ENCODE measurements at places on chromosomes 3 and 15.
A peak's percentile ranks its signal among the peaks of the same experiment; 100 is the strongest.

GRCh38 chr3:158819282-158819681 lies 17.4 kb downstream of the MFSD1 start:
- no peak for DNase-seq

DNA sequence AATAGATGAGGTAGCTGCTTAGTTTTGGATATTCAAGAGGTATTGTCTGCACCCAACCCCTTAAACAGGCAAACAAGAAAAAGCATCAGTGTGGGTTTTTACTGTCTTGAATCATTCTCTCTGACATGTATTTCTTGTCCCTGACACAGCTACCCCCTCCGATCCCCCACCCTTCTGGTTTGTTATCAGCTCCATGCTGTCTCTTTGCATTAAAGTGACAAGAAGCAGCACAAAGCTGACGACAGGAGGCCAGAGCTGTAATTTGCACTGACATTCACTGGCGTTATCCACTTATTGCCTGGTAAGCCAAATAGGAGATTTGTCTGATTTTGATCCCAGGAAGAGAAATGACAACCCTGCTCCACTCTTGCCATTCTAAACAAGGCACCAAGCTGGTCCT lies 83.3 kb upstream of the SNRK start:
- no peak for DNase-seq

GRCh38 chr3:10729439-10729838 lies 86.6 kb upstream of the SLC6A11 start:
- DNase-seq, result no peak

GRCh38 chr3:134618478-134619300 lies 32.1 kb downstream of the KY start:
- DNase-seq, result no peak

DNA sequence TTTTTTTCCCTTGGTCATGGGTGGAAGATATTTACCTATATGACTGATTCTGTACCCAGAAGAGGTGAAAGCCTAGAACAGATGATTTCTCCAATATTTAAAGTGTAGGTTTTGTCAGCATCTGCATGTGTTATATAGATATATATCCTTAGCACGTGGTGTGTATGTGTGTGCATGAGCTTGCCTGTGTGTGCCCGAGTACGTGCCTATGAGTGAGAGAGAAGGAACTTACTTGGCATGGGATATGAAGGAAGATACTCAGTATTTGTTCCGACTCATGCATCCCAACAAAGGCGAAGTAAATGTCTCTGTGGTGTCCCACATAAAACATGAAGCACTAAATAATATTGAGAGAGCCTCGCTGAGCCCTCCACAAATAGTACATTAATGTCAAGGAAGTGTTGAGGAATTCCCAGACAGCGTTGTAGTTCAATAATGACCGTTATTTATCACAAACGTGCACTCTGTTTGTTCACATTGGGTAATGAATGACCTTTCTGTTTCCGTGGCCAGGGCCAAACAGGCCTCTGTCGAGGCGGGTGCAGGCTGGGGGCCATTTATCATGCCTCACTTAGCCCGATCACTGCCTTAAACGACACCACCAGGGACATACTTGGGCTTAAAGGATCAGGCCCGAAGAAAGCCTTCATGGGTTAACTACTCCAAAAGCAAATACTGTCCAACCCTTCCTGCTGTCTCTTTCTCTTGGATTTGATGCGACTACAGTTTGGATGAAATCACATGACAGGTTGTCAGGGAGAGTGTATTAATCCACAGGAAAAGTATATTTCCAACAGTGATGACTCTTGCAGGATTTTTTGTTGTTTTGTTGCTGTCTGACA lies 267.7 kb downstream of the PTPRG start:
- DNase-seq, result no peak

GRCh38 chr15:32636410-32636809 lies 5.1 kb upstream of the SCG5 start:
- DNase-seq, result no peak

DNA sequence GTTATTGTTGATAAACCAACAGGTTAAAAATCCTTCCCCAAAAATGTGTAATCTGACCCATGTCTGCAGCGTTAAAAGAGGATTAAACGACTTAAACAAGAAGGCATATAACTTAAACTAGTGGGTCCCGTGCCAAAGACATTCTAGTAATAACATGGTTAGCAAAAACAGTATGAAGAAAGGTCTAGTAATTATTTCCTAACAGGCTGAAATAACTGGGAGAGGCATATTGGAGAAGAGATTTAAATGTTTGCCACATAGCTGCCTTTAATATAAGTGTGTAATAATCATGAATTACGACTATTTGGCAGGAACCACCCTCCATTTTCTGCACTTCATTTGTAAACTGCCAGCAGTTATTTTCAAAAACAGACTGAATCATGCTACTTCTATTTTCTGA lies 67.7 kb upstream of the CSPG5 start:
- DNase-seq, result no peak

DNA sequence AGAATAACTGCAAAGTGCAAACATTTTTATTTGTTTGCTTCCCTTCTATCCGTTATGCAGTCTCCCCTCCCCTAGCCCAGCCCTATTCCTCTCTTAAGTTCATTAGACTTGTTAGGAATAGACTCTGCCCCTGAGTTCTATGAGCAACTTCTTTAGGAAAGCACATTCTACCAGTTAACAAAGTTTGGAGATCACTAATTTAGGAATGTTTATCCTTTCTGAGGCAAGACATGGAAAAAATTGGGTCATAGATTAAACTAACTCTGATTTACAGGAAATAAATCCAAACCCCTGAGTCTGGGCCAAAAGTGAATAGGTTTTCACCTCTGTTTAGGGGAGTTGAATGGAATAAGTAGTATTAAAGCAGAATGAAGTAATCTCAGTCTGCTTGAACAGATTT lies 34.4 kb downstream of the C3orf80 start:
- no peak for DNase-seq

DNA sequence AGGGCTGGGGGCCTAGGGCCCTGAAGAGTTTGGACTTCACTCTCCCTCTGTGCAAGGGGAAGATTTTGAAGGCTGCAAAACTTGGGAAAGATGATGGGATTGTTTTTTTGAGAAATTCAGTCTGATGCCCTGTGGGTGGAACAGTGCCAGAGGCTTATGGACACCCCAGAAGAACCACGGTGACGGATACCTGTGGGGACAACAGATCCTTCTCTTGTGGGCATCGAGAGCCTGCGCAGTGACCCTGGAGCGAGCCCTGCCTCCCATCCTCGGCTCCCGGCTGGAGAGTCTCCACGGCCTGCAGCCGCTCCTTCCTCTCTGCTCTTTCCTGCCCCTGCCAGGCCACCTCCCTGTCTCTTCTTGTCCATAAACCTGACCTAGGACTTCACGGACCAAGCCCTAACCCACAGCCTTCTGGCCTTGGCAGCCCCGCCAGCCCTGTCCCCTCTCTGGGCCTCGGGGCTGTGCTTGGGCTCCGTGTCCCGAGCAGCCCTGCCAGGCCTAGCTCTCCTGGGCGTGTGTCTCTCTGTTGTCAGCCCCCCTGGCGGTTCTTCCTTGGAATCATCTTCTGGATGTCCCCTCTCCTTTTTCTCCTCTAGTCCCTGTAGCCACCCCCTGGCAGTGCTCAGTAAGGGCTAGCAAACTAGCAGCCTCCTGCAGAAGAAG lies 98.4 kb downstream of the VGLL4 start:
- DNase-seq, result no peak

- no peak for DNase-seq
These were observed 384.0 kb upstream of the TPM1 start for GRCh38 chr15:62658498-62658897.

DNA sequence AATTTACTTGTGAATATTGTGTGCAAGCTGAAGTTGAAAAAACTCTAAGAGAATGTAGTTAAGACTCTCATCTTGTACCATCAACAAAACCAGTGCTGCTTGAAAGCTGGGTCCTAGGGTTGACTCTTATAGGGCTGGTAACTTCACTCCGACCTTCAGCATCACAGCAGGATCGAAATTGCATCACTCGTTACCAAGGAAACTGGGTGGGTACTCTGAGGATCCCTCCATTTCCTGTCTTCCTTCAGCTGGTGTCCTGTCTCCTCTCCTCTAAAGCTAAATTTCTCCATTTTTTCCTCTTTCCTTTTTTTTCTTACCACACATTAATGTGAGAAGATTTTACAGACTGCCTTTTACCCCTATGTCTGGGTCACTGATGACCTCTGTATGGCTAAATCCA lies 3.0 kb upstream of the APH1B start:
- DNase-seq, result peak; percentile 36

DNA sequence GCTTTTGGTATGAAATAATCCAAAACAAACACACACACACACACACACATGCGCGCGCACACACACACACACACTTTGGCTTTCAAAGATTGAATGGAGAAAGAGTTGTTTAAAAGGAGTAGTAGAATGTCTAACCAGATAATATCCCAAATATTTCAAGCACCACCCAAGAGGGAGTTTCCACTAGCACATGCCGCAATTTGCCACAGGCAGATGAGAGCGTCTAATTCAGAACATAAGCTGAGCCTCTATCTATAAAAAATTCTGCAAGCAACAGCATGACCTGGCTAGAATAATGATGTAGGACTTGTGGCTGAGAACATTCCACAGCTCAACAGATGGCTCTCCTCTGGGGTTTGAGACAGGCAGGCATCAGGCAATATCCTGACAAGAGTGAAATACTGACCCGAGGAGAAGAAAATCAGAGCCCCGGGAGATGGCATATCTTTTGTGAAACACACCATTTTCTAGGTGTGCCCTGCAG lies 302.5 kb upstream of the GADL1 start:
- no peak for DNase-seq

- DNase-seq, result no peak
These were observed 492.7 kb downstream of the NTRK3 start for GRCh38 chr15:87763837-87764236.

- DNase-seq, result no peak
These were observed 57.8 kb downstream of the CEMIP start for GRCh38 chr15:80837006-80837405.

- no peak for DNase-seq
These were observed 53.5 kb downstream of the RUBCN start for GRCh38 chr3:197683191-197683590.

GRCh38 chr15:39589193-39589814 lies 8.4 kb downstream of the THBS1 start:
- DNase-seq, result no peak

- peak; percentile 15 for DNase-seq
These were observed at the start of gene PCSK6 for GRCh38 chr15:101489599-101490407. Gene PCSK6, minus strand, starts transcription at chr15:101489707. Its CDS starts 37 bp downstream, at chr15:101489670.

DNA sequence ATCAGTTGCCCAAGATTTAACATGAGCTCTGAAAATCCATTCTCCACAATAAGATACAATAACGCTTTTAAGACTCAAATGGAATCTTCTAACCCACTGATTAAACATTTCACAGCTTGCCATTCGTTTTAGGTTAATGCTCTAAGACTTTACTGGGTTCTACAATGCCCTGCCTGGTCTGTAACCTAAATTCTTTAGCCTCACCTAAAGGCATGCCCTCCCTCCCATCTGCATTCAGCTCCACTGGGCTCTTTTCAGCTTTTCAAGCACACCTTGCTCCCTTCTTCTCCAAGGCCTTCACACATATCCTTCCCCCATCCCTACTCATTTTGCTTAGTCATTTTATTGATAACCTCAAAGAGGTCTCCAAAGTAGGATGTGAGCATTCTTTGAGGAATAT lies 290.9 kb downstream of the LSAMP start:
- no peak for DNase-seq

GRCh38 chr3:177703788-177704187 lies 506.5 kb upstream of the TBL1XR1 start:
- DNase-seq, result no peak

DNA sequence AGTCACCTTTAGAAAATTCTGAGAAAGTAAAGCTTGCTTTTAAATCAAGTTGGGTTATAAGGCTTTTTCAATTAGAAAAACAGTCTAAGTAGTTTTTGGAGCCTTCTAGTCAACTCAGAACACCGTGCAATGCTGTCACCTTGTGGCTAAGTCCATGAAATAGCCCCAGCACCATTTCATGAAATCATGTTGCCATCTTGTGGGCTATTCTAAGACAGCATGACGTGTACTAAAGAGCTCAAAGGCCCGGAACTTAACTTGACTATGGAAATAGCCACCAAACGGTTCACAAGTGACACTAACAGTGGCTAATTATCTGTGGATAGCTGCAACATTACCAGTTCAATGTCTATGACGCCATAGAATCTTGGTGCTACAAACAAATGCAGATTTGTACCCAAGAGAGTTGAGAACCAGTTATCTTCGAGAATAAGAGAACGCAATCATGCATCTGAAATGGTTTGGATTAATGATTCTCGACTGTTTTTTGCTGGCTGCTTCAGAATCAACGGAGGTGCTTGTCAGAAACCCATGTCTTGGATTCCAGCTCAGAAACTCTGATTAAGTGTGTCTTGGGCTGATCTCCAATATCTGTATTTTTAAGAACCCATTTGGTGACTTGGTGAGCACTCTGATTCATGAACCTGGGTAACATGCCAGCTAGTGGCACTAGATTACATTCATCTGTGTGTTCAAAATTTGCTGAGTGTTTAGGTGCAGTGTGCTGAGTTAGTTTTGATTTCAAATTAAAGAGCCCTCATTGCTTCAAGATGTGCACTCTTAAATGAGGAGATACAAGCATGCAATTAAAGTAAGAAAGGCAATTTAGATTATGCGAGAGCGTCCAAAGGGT lies 111.2 kb upstream of the MCTP2 start:
- peak; percentile 69 for DNase-seq

GRCh38 chr3:188527389-188527788 lies 373.4 kb downstream of the LPP start:
- DNase-seq, result no peak

DNA sequence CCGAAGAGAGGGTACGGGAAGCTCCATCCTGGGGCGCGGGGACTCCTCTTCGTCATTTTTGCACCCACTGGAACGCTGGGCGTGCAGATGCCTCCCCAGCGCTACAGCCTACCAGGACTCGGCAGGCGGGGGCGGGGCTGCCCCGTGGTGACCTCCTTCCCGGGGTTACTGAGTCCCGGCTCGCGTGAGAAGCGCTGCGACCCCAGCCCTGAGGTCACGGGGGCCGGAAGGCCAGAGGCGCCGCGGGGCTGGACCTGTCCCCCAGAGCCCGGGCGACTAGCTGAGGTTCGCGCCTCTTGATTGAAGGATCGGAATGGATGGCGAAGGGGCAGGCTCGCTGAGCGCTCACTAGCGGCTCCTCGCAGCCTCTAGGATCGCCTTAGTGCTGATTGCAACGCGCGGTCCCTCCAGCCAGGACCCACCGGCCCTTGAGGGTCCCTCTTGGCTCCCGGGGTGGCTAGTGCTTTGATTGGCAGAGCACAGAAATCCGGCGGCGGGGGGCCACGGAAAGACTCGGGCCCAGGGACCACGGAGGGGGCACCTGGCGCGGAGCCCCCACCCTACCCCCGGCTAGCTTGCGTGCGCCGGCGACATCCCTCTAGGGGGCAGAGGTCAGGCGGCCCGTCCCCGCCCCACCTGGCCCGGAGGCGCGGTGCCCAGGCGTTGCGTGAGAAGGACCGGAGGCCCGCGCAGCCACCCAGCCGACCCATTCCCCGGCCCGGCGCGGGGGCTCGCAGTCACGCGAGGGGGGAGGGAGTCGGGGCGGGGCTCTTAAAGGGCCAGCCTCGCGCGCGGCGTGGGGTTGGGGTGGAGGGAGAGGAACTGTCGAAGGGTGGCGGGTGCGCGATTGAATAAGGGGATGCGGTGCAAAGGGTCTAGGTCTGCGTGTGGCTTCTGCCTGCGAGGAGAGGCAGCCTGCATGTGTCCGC lies 781 bp upstream of the CYP1A1 start:
- peak; percentile 31 for DNase-seq
